ENCODE measurements at places on chromosomes 2 and 18. TPM values are rescaled to one million over a fixed set of nuclear protein-coding genes. Genes with fewer than 3 reads are reported as not detected.

Gene UGT1A5
- not detected for total RNA-seq

GRCh38 chr2:57460396-57461276 lies 586.0 kb upstream of the VRK2 start:
- no peak for DNase-seq

GRCh38 chr2:238439917-238440316 lies 13.2 kb downstream of the ASB1 start:
- no peak for DNase-seq

Gene KCNG2
- total RNA-seq, result not detected

DNA sequence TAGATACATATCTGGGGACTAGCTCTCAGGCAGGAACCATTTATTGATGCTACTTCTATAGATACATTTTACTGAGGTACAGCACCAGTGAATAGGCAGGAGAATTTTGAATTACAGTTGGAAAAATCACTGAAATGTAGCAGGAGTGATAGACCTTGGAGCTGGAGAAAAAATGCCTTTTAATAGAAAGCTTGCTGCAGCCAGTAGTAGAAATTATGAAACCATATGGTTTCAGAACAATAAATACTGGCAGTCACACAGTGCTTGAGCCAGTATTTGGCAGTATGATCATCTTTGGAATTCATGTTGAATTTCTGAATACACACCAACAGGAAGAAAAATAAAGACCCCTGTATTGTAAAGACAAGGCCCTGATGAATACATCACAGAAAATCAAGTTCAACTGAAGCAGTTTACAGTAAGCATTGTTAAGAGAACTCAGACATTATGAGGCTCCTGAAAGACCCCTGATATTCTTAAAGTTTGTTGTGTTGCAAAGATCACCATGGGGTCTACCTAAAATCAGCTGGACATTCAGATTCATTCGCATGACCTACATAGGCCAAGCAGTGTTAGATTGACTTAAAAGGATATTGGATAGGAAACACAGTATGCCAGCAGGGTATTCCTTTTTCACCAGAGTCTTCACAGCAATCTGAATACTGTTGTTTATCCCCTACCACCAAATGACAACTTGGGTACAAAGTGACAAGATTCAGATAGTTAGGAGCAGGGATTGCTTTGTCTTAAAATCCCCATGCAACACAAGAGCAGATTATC lies 139.0 kb downstream of the EHBP1 start:
- DNase-seq, result no peak

DNA sequence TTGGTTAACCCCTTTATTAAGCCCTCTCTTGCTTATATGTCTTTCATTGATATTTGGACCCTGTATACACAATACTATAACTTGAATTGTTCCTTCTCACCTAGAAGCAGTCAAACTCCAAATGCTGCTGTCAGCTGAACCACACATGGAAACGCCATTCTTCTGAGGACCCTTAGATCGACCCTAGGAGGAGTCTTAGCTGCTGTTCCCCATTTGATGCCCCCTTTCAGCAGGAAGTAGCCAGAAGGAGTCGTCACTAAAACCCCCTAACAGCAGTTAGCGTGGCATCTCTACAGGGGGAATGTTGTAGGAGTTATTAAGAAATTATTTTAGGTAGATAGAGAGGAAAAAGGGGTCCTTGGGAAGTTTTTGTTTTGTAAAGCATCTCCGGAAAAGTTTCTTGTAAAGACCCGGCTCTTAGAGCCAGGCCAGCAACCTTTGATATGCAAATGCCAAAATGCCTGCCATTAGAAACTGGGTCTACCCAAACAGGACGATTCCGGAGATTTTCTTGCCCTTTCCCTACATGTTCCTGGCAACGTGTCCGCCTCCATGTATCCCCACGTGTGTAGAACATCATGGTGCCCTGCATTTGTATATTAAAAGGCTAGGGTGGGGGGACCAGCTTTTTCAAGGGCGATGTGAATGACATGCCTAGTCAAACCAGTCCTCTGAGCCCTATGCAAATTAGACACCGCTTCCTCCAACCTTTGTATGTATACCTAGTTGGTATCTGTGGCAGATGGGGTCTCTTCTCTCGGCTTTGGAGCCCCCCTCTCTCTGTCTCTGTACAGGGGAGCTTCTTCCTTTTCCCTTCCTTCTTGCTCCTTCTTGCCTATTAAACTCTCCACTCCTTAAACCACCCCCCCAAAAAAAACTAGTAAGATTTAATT lies 638.4 kb upstream of the POU3F3 start:
- DNase-seq, result no peak

- peak; percentile 24 for DNase-seq
Observed at GRCh38 chr2:191105082-191105481, 45.7 kb downstream of the STAT4 start.

DNA sequence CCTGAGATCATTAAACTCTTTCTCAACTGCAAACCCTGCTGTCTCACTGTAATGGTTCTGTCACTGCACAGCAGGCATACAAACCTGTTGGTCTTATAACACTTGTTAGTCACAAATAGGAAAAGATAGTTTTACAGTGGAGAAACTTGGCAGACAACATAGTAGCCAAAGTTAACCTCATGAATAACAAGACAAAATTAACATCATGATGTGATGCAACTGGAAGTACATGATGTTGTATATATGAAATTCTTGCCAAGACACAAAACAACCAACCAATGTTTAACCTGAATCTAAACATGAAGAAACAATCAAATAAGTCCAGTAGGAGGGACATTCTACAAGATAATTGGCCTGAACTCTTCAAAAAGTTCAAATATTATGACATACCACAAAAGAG lies 189.3 kb downstream of the RNF152 start:
- peak; percentile 87 for DNase-seq

DNA sequence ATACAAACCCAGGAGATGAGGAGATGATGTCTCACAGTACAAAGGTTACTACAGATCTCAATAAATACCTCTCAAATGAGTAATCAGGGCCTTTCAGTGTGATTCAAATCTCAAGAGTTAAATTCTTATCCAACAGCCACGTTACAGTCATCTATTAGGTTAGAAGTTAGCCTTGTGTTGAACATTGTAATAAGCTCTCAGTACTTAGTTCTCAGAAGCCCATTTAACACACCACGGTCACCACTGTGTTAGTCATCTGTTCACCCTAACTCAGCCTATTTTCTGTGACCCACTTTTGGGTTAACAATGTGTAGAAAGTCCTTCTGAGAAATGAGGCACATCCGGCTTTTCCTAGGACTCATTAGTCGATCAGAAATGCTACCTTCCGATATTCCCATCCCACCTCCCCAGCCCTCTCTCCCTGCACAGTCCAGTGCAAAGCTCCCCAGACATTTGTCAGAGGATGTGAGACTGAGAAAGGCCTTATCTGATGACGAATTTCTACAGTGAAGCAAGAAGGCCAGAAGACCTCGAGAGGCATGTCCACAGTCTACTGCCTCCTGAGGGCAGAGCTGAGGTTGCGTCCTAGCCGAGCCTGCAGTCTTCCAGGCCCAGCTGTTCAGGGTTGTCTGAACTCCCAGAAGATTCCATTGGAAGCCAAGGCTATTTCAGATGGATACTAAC lies 92.6 kb downstream of the ACTR2 start:
- peak; percentile 87 for DNase-seq

GRCh38 chr2:160432633-160433032 lies 61.0 kb downstream of the RBMS1 start:
- DNase-seq, result peak; percentile 72

- peak; percentile 48 for DNase-seq
Observed at GRCh38 chr2:163341426-163341825, 394.4 kb downstream of the FIGN start.

DNA sequence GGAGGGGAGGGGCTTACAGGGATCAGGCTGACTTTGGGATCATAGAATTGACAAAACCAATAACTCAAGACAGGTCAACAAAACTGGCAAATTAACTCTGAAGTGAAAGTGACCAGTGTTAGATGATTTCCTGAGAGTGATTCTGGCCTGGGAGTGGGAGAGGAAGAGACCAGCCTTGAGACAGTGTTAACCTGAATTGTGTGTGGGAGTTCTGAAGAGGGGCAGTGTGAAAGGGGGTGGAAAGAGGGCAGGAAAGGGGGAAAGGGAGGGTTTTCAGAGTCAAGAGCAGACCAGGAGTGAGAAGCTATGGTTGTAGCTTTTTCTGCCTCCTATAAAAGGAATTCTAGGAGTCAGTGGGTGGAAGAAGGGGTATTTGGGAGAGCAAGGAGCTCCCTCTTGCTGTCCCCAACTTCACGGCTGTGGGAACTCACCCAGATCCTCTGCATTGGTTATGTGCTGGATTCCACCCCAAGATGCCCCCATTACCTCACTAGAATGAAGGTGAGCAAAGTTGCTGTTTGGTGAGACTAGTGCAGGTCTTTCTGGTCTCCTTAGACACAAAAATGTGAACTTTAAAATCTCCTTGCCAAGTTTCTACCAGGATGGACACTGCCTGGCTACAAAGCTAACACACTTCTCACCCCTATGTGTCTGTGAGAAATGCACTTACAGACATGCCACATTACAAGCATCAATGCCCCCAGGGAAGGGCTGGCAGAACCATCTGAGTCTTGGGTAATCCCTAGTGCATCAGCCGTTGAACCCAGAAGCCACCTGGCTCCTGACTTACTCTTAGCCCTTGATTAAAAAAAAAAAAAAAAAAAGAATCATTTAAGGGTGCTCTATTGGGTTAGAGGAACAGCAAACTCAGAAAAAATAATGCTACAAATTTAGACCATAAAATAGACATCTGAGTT lies 61.6 kb downstream of the BMP10 start:
- no peak for DNase-seq

GRCh38 chr2:188303363-188304031 lies 11.8 kb downstream of the GULP1 start:
- DNase-seq, result peak; percentile 41

DNA sequence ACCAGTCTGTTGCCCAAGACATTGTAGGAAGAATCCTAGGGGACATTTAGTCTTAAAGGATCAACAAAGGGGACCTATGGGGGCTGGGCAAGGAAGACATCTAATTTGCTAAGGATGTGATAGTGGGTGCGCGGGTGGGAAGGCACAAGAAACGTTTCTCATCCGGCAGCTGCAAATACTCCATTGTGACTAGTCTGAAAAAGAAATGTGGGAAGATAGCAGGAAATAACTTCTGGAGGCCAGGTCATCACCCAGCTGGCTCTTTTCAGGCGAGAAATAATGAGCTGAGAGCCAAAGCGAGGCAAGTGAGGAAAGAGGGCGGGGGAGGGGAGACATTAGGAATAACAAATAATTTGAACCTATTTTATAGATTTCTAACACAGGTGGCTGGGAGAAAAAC lies 70.3 kb upstream of the NCK2 start:
- DNase-seq, result no peak

Data from fibroblast of the aortic adventitia (primary cell).